Progenitor cell of endocrine pancreas (in vitro differentiated cells): ENCODE measurements at places on chromosomes 5 and 9.

DNA sequence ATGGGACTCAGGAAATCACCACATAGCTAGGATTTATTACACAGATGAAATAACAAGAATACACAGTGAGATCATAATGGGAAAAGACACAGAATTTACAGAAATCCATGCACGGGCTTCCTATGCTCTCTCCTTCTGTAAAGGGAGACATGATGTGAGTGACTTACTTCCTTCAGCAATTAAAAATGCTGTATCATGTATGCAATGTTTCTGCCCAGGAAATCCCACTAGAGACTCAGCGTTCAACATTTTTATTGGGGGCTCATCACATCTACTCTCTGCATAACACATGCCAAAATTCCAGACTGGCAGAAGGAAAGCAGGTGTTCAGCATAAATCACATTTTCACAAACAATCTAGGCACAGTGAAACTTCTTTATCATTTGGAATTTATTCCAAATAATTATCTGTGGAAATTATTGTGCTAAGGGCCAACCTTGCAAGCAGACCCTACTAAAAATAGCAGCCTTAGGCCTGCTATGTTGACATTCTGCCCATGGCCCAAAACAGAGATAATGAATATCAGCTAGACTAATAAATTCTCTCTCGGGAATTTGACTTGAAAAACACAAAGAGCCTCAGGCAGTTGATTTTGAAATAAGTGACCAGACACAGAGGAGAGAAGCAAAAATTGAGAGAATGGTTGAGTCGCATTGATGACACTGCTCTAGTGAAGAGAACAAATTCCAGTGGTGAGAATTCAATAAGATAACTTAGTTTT is 31.4 kb upstream of the SELENOP start:
- H3K36me3 ChIP-seq, result no peaks in the 10 kb centered on the region
- no peak overlapping the region for H3K27ac ChIP-seq
- no peaks in the 10 kb centered on the region for H3K4me1 ChIP-seq

GRCh38 chr9:91382298-91382697 is 20.6 kb upstream of the AUH start:
- no peak for DNase-seq
- no peaks in the 10 kb centered on the region for H3K36me3 ChIP-seq

- H3K36me3 ChIP-seq, result no peaks in the 10 kb centered on the region
- H3K27ac ChIP-seq, result no peak overlapping the region
- H3K27me3 ChIP-seq, result no peaks in the 10 kb centered on the region
- H3K4me1 ChIP-seq, result peaks cover 2% of the 10 kb centered on the region
Measured at GRCh38 chr5:84292000-84292642, 92.6 kb downstream of the EDIL3 start.

DNA sequence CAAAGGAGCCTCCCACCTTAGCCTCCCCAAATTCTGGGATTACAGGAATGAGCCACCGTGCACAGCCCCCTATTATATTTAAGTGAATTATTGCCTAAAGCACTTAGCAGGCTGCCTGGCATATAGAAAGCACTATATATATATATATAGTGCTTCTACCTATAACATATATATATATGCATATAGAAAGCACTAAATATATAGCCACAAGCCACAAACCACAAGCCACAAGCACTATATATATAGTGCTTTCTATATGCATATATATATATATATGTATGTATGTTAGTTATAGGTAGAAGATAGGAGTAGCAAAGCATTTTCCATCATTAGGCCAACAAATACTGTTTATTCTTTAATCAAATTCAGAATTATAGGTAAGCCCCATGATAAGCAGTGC is 185.8 kb downstream of the CWC27 start:
- no peaks in the 10 kb centered on the region for H3K27me3 ChIP-seq
- H3K27ac ChIP-seq, result no peak overlapping the region
- H3K4me1 ChIP-seq, result peaks cover 13% of the 10 kb centered on the region
- DNase-seq, result no peak

DNA sequence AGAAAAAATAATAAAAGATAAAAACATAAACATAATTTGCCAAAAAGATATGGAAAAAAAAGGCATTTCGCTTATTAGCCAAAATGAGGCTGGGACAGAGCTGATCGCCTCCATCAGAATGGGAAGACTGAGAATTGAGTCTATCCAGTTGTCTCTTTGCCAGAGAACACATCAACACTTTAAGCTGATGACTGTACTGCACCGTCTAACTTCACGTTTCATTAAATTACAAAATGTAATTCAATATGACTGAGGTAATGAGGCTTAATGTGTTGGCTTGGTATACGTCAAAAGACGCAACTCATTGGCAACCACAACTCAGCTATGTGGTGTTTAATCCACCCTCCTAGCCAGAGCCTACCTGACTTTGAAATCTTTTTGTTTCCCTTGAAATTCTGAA is 462.7 kb upstream of the CD180 start:
- no peaks in the 10 kb centered on the region for H3K36me3 ChIP-seq
- no peak overlapping the region for H3K4me3 ChIP-seq
- peaks cover 4% of the 10 kb centered on the region for H3K4me1 ChIP-seq
- H3K27me3 ChIP-seq, result no peaks in the 10 kb centered on the region
- H3K27ac ChIP-seq, result no peak overlapping the region

DNA sequence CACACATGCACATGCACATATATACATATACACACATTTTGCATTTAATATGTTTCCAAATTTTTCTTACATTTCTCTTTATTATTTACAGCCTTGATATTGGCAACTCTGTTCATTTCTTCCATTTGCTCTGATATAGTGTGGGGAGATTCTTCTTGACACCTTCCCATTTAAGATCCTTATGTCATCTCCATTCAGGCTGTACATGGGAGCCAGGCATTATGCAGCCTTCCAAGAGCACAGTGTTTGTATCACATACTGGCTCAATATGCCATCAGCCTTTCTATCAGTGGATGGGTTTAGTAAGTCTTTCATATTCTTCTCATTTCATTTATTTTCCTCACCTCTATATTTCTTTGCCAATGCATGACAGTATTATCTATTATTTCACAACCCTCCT is 372.3 kb upstream of the FTMT start:
- H3K4me1 ChIP-seq, result peaks cover 9% of the 10 kb centered on the region
- H3K27me3 ChIP-seq, result no peaks in the 10 kb centered on the region
- no peak for DNase-seq
- H3K4me3 ChIP-seq, result no peak overlapping the region
- no peaks in the 10 kb centered on the region for H3K36me3 ChIP-seq

- no peaks in the 10 kb centered on the region for H3K27me3 ChIP-seq
- H3K4me3 ChIP-seq, result no peak overlapping the region
- H3K4me1 ChIP-seq, result peaks cover 17% of the 10 kb centered on the region
- no peaks in the 10 kb centered on the region for H3K36me3 ChIP-seq
- DNase-seq, result no peak
Measured at GRCh38 chr9:111900858-111901612, 4.4 kb downstream of the UGCG start.

- no peaks in the 10 kb centered on the region for H3K36me3 ChIP-seq
- no peak for DNase-seq
Measured at GRCh38 chr5:82164176-82164976, 113.8 kb downstream of the RPS23 start.

GRCh38 chr9:28206280-28206679 is 633.0 kb upstream of the C9orf72 start:
- H3K27ac ChIP-seq, result no peak overlapping the region
- H3K4me3 ChIP-seq, result no peak overlapping the region
- H3K27me3 ChIP-seq, result no peaks in the 10 kb centered on the region
- no peak for DNase-seq
- no peaks in the 10 kb centered on the region for H3K4me1 ChIP-seq

GRCh38 chr9:16191691-16192402 is 639.0 kb downstream of the CCDC171 start:
- no peak overlapping the region for H3K27ac ChIP-seq
- DNase-seq, result peak; percentile 69
- H3K27me3 ChIP-seq, result peaks cover 10% of the 10 kb centered on the region

DNA sequence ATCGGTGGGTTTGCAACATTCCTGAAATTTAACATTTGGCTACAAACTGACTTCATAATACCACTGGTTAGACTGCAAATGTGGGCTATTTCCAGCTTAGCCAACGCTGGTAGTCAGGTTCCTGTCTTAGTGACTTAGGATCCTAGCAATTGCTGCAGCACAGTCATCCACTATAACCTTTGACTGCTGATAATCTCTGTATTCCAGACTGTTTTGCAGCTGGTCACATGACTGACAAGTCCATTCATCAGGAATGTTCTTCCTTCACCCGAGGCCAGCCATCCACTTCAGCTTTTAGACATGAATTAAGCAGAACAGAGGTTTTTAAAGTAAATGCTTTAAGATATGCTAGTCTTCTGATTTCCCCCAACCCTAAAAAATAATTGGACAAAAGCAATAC is 425.9 kb upstream of the MPDZ start:
- no peaks in the 10 kb centered on the region for H3K27me3 ChIP-seq
- H3K36me3 ChIP-seq, result no peaks in the 10 kb centered on the region
- H3K27ac ChIP-seq, result no peak overlapping the region
- H3K4me1 ChIP-seq, result no peaks in the 10 kb centered on the region

GRCh38 chr5:143682246-143682905 is 129.6 kb upstream of the HMHB1 start:
- peaks cover 4% of the 10 kb centered on the region for H3K4me1 ChIP-seq
- H3K4me3 ChIP-seq, result no peak overlapping the region
- no peak for DNase-seq
- no peaks in the 10 kb centered on the region for H3K36me3 ChIP-seq

DNA sequence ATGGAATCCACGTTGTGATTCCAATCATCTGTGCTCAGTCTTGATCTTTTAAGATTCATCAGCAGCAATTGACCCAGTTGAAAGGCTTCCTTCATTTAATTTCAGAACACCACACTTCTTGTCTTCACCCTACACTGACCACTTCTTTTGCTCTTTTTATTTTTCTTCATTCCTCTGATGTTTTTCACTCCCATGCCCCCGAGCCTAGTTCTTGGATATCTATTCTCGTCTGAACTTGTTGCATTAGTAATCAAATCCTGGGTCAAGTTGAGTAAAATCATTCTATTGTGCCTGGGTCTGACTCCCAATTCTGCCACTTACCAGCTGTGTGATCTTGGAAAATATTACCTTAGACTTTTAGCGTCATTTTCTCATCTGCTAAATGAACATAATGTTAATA is 356.5 kb downstream of the CDH12 start:
- H3K27ac ChIP-seq, result no peak overlapping the region
- DNase-seq, result no peak
- no peak overlapping the region for H3K4me3 ChIP-seq
- no peaks in the 10 kb centered on the region for H3K36me3 ChIP-seq

GRCh38 chr9:74404620-74405019 is 92.5 kb upstream of the RORB start:
- no peak for DNase-seq
- H3K27ac ChIP-seq, result no peak overlapping the region
- H3K4me1 ChIP-seq, result no peaks in the 10 kb centered on the region
- no peak overlapping the region for H3K4me3 ChIP-seq
- H3K36me3 ChIP-seq, result no peaks in the 10 kb centered on the region

DNA sequence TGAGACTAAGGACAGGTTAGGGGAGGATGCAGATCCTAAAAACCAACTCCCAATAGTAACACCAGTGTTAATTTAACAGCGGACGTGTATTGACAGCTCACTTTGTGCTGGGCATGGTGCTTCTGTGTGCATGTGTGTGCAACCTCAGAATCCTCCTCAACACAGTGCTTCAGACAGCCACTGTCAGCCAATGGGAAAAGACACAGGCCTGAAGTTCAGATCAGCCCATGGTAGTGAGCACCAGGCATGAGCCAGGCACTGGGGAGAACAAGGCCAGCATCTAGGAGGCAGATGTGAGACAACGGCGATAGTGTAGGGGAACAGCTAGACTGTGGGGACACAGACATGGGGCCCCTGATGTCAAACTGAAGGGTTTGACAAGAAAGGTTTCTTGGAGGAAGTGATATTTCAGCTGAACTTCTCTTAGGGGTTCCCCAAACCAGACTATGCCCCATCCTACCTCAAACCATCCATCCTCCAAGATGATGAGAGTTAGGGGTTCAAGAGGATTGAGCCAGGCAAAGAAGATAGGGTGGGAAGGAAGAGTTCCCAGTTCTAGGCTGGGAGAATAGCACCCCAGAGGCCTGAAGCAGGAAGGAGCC is 71.5 kb upstream of the PSD2 start:
- H3K36me3 ChIP-seq, result peaks cover 3% of the 10 kb centered on the region
- no peak for DNase-seq
- H3K27ac ChIP-seq, result no peak overlapping the region
- no peaks in the 10 kb centered on the region for H3K4me1 ChIP-seq

DNA sequence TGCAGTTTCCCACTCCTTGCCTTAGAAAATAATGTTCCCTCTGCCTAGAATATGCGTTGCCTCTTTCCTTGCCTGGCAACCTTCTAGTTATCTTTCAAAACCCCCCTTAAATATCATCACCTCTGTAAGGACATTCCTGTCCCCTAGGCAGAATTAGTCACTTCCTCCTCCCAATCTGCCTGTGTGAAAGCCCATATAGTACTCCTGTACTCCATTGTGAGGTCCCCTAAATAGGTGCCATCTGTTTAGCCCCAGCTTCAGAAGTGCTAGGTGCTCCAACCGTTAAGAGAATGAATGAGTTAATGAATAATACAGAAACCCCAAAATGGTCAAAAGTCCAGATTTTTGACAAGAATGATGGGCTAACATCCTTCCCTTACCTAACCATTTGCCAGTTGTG is 181.4 kb downstream of the GDNF start:
- no peak overlapping the region for H3K27ac ChIP-seq
- no peaks in the 10 kb centered on the region for H3K27me3 ChIP-seq
- DNase-seq, result no peak
- H3K4me3 ChIP-seq, result no peak overlapping the region
- H3K4me1 ChIP-seq, result peaks cover 14% of the 10 kb centered on the region
- H3K36me3 ChIP-seq, result peaks cover 10% of the 10 kb centered on the region

GRCh38 chr9:76101947-76102346 is 211.5 kb downstream of the PCSK5 start:
- H3K27me3 ChIP-seq, result no peaks in the 10 kb centered on the region
- H3K4me3 ChIP-seq, result no peak overlapping the region
- no peak for DNase-seq
- no peak overlapping the region for H3K27ac ChIP-seq
- H3K4me1 ChIP-seq, result peaks cover 3% of the 10 kb centered on the region

DNA sequence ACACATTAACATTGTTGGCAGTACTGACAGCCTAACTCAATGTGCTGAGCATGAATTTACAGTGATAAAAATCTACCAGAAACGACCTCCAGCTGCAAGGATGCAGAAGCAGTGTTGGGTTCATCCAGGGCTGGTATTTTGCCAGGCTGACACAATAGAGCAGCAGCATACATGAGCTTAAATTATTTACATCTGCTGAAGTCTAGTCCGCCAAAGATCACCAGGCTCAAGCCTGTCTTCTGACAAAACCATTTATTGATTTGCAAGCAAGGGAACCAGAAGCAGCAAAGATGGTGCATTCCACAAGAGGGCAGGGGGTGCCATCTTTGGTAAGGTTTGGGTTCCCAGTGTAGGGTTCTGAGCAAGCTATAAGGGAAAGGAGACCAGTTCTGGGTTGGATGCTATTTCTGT is 8.7 kb upstream of the C5orf34 start:
- H3K4me1 ChIP-seq, result no peaks in the 10 kb centered on the region
- no peak for DNase-seq
- H3K4me3 ChIP-seq, result no peak overlapping the region
- peaks cover 38% of the 10 kb centered on the region for H3K36me3 ChIP-seq
